ENCODE measurements at places on chromosomes 11 and 22. TPM values are rescaled to one million over a fixed set of nuclear protein-coding genes. Genes with fewer than 3 reads are reported as not detected.

The CCDC157 gene
- 6.2 TPM for total RNA-seq

The SLC22A8 gene
- total RNA-seq: not detected

The H19 gene
- 0.53 TPM for total RNA-seq

The ASRGL1 gene
- total RNA-seq: 6.2 TPM

The VPREB1 gene
- not detected for total RNA-seq

The APOL3 gene
- 19.3 TPM for total RNA-seq

The XKR3 gene
- not detected for total RNA-seq

The DEUP1 gene
- not detected for total RNA-seq

The ISX gene
- not detected for total RNA-seq

- no peak overlapping the region for H3K27ac ChIP-seq
- no peak for DNase-seq
- H3K27me3 ChIP-seq: no peaks in the 10 kb centered on the region
- H3K4me3 ChIP-seq: no peak overlapping the region
These were observed 53.7 kb upstream of the EP300 start for GRCh38 chr22:41038732-41039131.

- DNase-seq: no peak
- peaks cover 13% of the 10 kb centered on the region for H3K4me1 ChIP-seq
- H3K27ac ChIP-seq: no peak overlapping the region
- H3K4me3 ChIP-seq: peak overlapping the region; percentile 60
- no peaks in the 10 kb centered on the region for H3K36me3 ChIP-seq
- H3K27me3 ChIP-seq: no peaks in the 10 kb centered on the region
These were observed 6.0 kb downstream of the FREY1 start for GRCh38 chr11:45900916-45901617.

DNA sequence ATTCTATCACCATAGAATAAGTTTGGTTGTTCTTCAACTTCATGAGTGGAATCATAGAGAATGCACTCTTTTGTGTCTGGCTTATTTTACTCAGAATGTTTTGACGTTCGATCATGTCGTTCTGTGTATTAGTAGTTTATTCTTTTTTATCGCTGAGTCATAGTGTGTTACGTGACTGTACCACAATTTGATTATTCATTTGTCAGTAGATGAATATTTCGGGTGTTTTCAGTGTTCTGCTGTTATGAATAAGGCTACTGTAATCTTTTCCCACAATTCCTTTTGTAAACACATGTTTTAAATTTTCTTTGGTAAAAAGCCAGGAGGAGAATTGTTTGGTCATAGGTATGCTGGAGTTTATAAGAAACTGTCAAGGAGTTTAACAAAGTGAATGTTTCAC lies 279.9 kb upstream of the B3GAT1 start:
- H3K4me1 ChIP-seq: no peaks in the 10 kb centered on the region
- no peaks in the 10 kb centered on the region for H3K36me3 ChIP-seq
- no peak overlapping the region for H3K27ac ChIP-seq
- DNase-seq: no peak

DNA sequence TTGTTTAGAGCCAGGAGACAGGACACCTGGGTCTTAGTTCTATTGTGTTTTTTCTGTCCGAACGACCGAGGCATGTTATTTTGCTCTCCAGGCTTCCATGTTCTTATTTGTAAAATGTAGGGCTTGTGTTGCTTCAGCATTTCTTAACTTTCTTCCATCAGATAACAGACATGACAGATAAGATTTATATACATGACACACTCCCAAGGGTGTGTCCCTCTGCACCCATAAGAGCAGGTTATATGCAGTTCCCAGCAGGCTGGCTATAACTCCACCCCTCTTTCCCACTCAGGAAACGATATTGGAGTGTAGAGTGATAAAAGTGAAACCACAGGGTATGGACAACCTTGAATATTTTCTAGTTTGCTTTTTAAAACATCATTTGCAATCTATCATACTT lies 65.8 kb downstream of the APIP start:
- no peaks in the 10 kb centered on the region for H3K36me3 ChIP-seq
- peak; percentile 76 for DNase-seq
- H3K27me3 ChIP-seq: no peaks in the 10 kb centered on the region
- H3K27ac ChIP-seq: no peak overlapping the region
- H3K4me1 ChIP-seq: peaks cover 15% of the 10 kb centered on the region

DNA sequence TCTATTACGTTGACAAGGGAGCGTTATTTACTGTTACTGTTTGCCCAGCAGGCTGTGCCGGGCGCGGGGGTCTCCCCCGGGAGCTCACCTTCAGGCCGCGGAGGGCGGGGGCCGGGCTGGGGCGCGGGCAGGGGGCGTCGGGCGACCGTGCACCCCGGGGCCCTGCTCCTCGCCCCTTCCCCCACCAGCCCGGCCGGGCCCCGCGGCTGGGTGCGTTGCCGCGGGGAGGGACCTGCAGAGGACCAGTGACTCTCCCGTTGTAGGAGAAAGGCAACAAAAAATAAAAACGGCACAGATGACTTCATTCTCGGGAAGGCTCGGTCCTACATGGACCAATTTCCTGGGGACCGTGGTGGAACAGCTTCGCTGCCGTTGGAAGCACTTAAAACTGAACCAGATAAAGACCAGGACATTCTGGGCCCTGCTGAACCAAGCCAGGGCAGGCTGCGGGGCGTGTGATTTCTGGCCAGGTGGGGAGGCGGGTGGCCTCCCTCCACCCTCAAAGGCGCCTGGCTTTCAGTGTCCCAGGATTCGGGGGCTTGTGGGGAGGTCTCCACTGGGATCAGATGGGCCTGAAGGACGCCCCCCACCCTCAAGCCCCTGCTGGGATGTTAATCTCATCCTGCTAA lies 57.4 kb downstream of the IGLL1 start:
- H3K27ac ChIP-seq: no peak overlapping the region
- H3K36me3 ChIP-seq: no peaks in the 10 kb centered on the region
- no peak for DNase-seq
- peaks cover 84% of the 10 kb centered on the region for H3K27me3 ChIP-seq

DNA sequence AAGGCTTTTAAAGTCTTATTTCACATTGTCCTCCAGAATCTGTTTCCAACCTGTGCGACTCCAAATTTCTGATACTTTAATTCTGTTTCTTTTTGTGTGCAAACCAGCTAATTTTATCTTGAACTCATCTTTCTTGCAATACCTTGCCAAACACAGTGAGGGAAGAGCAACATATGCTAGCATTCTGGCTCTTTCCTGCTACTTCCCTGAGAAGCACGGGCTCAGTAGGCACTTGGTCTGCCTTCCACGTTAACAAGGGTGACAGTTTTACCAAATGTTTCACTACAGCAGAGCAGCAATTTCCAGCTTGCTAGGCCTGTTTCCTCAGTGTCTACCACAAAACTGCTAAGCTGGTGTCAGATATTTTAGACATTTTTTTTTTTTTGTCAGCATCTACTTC lies 405.8 kb downstream of the NTM start:
- no peak overlapping the region for H3K4me3 ChIP-seq
- H3K36me3 ChIP-seq: no peaks in the 10 kb centered on the region
- no peak overlapping the region for H3K27ac ChIP-seq
- DNase-seq: no peak
- no peaks in the 10 kb centered on the region for H3K27me3 ChIP-seq

DNA sequence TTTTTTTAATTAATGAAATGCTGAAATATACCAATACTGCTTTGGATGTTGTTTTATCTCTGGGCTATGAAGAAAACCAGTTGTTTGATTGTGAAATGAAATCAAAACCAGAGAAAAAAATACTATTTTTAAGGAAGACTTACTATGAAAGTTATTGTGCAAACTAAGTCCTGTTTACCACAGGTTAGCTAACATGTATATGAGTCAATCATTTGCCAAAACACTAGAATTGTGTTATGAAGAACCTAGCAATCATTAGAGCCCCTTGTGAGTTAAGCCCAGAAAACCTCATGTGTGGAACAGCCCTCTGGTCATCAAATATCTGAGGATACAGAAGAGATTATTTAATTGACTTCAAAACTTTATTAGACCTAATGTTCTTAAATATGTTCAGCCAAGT lies 83.7 kb downstream of the FAT3 start:
- peaks cover 11% of the 10 kb centered on the region for H3K4me1 ChIP-seq
- DNase-seq: no peak
- H3K27me3 ChIP-seq: no peaks in the 10 kb centered on the region
- H3K4me3 ChIP-seq: no peak overlapping the region

DNA sequence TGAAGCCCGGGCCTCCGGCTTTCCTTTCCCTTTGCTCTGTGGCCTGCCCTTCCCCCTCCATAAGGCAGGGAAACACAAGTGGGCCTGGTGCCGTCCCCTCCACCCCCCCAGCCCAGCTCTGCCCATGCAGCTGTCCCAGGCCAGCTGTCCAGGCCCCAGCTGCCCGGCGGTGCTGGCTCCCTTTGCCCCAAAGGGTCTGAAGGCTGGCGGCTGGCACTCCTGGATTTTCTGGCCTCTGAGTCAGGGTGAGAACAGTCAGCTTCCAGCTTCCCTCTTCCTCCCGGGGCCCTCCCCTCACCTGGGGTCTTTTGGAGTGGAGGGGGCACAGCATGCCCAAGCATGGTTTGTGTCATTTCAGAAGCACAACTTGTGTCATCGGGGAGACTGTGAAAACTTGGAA lies 27.8 kb downstream of the CD82 start:
- no peaks in the 10 kb centered on the region for H3K4me1 ChIP-seq
- H3K27me3 ChIP-seq: no peaks in the 10 kb centered on the region
- H3K4me3 ChIP-seq: no peak overlapping the region

GRCh38 chr11:90601261-90601660 lies 378.4 kb upstream of the CHORDC1 start:
- no peak overlapping the region for H3K4me3 ChIP-seq
- H3K36me3 ChIP-seq: no peaks in the 10 kb centered on the region
- H3K27ac ChIP-seq: no peak overlapping the region
- no peaks in the 10 kb centered on the region for H3K4me1 ChIP-seq
- DNase-seq: no peak

DNA sequence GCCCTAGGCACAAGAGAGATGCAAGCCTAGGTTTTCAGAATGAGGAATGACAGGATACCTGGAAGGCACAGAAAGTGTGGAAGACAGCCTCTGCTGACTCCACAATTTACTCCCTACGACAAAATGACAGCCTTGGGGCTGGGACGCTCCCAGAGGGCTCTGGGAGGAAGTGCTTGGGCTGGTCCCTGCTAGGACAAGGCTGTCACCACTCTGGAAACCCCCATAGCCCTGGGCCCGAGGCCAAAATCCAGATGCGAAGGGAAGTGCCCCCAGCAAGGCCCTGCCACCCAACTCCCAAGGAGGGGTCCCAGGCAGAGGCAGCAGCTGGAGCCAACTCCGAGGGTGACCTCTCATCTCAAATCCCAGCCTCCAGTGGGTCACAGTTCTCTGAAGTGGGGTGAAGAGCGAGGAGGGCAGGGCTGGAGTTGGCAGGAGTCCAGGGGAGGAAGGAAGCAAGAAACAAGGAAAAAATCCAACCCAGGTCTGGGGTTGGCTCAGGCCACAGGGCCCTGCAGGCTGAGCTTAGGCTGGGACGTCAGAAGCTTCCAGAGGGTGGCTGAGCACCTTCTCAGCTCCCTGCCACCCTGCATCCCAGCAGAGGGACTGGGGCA lies 6.3 kb upstream of the CDC42EP2 start:
- H3K36me3 ChIP-seq: no peaks in the 10 kb centered on the region
- no peaks in the 10 kb centered on the region for H3K27me3 ChIP-seq
- peaks cover 49% of the 10 kb centered on the region for H3K4me1 ChIP-seq
- H3K4me3 ChIP-seq: no peak overlapping the region
- DNase-seq: peak; percentile 34
- H3K27ac ChIP-seq: 0 out of 2 replicates have a peak overlapping the region, but pooled peaks have one; percentile 10

GRCh38 chr11:65625628-65626342 lies 10.2 kb downstream of the PCNX3 start:
- no peak overlapping the region for H3K27ac ChIP-seq
- no peak for DNase-seq
- H3K4me3 ChIP-seq: no peak overlapping the region
- H3K27me3 ChIP-seq: no peaks in the 10 kb centered on the region
- peaks cover 42% of the 10 kb centered on the region for H3K36me3 ChIP-seq

DNA sequence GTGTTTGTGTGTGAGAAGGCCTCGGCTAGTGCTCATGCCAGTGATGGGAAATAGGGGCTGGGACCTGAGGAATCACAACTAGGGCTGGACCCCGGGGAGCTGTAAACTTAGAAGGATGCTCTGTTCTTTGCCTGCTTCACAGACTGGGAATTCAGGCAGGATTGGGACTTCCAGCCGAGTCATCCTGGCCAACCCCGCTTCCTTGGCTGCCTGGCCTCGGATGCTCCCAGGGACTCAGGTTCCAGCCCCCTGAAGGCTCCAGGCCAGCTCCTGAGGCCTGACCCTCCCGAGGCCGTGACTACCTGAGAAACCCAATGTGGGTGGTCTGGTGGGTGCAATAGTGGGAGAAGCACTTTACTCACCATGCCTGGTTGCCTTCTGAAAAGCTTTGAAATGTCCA lies 44.7 kb downstream of the IRAG1 start:
- H3K4me1 ChIP-seq: peaks cover 11% of the 10 kb centered on the region
- no peak for DNase-seq
- H3K4me3 ChIP-seq: no peak overlapping the region
- H3K27me3 ChIP-seq: no peaks in the 10 kb centered on the region

- H3K27me3 ChIP-seq: no peaks in the 10 kb centered on the region
- peaks cover 8% of the 10 kb centered on the region for H3K36me3 ChIP-seq
- no peak overlapping the region for H3K27ac ChIP-seq
- DNase-seq: no peak
- no peaks in the 10 kb centered on the region for H3K4me1 ChIP-seq
These were observed 22.7 kb upstream of the C1QTNF4 start for GRCh38 chr11:47616726-47617416.

DNA sequence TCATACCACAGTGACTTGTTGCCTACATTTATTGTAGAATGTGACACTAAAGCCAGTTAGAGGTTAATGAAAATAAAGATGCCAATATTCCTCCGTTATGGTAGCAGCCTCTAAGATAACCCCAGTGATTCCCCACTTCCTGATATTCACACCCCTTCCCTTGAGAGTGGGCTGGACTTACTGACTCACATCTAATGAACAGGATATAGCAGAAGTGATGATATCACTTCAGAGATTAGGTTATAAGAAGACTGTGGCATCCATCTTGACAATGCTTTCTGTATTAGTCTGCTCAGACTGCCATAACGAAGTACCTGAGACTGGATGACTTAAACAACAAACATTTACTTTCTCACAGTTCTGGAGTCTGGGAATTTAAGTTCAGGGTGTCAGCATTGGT lies 149.6 kb upstream of the MTNR1B start:
- H3K4me1 ChIP-seq: no peaks in the 10 kb centered on the region
- H3K27me3 ChIP-seq: no peaks in the 10 kb centered on the region
- H3K36me3 ChIP-seq: no peaks in the 10 kb centered on the region

GRCh38 chr11:120128392-120129119 lies 9.4 kb downstream of the TRIM29 start:
- DNase-seq: peak; percentile 61
- peaks cover 26% of the 10 kb centered on the region for H3K4me1 ChIP-seq
- no peak overlapping the region for H3K4me3 ChIP-seq
- H3K27ac ChIP-seq: no peak overlapping the region

- no peaks in the 10 kb centered on the region for H3K27me3 ChIP-seq
- H3K36me3 ChIP-seq: peaks cover 19% of the 10 kb centered on the region
- no peaks in the 10 kb centered on the region for H3K4me1 ChIP-seq
- no peak overlapping the region for H3K27ac ChIP-seq
- no peak overlapping the region for H3K4me3 ChIP-seq
These were observed 16.3 kb upstream of the GPR83 start for GRCh38 chr11:94417386-94417987.

GRCh38 chr11:111969344-111969743 lies 32.2 kb downstream of the DIXDC1 start:
- no peak overlapping the region for H3K4me3 ChIP-seq
- DNase-seq: no peak
- no peaks in the 10 kb centered on the region for H3K36me3 ChIP-seq
- no peaks in the 10 kb centered on the region for H3K4me1 ChIP-seq
- no peak overlapping the region for H3K27ac ChIP-seq
- H3K27me3 ChIP-seq: no peaks in the 10 kb centered on the region

All from PC-9 (cell line).